ENCODE measurements at places on chromosomes 2 and 18.
A peak's percentile ranks its signal among the peaks of the same experiment; 100 is the strongest.

DNA sequence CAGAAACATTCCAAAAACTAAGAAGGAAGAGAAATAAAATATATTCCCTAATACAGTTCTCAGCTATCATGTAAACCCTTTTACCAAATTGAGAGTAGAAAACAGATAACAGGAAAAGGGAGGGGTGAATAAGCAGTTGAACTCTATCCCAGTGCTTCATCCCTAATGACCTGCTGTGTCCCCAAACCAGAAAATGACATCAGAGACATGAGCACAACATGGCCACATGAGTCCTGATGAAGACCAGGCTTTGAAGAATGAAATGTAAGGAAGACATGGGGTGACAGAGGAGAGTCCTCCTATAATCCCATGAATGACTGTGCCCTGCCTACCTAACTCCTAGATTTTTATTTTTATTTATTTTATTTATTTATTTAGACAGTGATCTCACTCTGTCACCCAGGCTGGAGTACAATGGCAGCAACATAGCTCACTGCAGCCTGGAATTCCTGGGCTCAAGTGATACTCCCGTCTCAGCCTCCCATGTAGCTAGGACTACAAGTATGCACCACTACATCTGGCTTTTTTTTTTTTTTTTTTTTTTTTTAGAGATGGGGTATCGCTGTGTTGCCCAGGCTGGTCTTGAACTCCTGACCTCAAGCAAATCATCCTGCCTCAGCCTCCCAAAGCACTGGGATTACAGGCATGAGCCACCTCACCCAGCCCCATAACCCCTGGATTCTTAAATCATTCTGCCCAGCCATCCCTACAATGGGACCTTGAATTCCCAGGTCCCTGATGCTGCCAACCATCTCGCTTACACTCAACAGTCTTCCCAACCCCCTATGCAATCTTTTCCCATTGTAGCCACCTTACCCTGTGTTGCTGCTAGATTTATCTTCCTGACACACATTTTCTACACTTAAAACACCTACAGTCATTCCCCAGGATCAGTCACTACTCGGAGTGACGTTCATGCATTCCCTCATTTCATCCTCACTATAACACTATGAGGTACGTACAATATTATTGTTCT lies 64.5 kb downstream of the ANKRD44 start:
- DNase-seq, result no peak

DNA sequence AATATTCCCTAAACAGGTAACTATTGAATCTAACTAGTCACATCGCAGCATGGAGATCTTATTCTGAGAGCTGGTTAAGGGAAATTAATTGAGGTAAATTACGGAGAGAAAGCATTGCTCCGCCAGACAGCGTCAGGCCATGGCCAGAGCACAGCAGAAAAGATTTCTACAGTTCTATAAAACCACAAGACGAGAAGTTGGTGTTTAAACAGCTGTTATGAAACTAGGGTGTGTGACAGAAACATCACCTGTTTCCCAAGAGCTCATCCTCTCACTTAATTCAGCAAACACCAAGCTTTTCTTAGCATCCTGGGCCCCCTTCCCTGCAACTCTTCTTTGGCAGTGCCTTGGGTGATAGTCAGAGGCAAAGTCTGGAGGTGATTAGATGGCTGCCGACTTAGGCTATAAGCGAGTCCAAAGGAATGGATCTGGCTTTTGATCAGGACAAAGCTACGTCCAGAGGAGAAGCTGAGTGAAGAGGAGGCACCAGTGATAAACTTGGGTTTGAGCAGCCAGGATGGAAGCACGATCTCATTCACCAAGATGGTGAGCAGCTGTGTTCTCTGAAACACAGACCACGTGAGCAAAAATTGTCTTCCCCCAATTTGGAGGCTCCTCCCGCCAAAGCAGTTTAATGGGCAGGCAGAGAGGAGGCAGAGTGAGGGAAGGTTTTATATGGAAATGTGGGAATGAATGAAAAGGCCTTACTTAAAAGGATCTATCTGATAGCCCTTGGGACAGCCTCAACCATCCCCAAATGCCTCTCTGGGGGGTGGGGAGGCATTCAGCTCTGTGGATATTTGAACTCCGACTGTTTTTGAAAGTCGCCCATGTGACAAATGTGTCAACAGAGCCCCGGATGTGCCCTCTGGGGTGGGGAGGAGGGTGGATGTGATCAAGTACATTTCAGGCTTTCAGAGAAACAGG lies 57.8 kb downstream of the PKDCC start:
- DNase-seq, result peak; percentile 24

DNA sequence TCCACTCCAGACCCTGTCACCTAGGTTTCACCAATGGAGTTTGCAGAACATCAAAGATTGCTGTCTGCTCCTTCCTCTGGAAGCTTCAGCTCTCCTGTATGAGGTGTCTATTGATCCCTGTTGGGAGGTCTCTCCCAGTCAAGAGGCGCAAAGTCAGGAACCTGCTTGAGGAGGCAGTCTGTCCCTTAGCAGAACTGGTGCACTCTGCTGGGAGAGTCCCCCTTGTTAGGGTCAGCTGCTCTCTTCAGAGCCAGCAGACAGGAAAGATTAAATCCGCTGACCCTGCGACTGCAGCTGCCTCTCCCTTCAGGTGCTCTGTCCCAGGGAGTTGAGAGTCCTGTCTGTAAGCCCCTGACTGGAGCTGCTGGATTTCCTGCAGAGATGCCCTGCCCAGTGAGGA lies 195.7 kb downstream of the PPP1R1C start:
- DNase-seq, result no peak

- no peak for DNase-seq
These were observed 87.9 kb downstream of the ZEB2 start for GRCh38 chr2:144431998-144432397.

- DNase-seq, result no peak
These were observed 211.0 kb downstream of the MCFD2 start for GRCh38 chr2:46704593-46704992.

GRCh38 chr2:88897715-88898114 lies 206.2 kb downstream of the RPIA start:
- no peak for DNase-seq

- DNase-seq, result no peak
These were observed 83.9 kb downstream of the SH3YL1 start for GRCh38 chr2:179886-180285.

- peak; percentile 15 for DNase-seq
These were observed 5.9 kb upstream of the GRHL1 start for GRCh38 chr2:9945596-9945995.

DNA sequence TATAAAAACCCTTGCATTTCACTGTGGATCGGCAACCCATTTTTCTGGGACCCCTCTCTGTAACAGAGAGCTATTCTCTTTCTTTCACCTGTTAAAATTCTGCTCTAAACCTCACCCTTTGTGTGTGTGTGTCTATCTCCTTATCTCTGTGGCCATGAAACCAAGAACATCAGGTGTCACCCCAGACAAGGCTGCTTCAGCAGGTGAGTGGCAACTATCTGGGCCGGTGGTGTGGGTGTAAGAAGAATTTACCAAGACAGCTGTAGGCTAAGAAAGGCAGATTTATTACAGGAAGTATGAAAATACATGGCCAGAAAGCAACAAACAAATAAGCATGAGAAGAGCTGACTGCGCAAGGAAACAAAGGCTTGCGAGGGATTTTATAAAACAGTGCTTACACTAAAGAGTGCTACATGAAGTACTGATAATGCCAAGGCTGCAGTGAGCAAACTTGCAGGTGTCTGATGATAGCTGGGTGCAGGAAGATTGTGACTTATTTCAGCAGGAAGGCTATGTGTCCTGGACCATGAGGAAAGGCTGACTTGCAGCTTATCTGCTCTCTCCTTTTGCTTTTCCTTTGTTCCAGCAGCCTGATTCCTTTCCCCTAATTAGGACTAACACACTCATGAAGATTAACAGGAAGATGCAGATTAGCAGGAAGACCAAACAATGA lies 421.1 kb downstream of the PTH2R start:
- no peak for DNase-seq

- DNase-seq, result no peak
These were observed 118.2 kb downstream of the SNTG2 start for GRCh38 chr2:1068822-1069221.

DNA sequence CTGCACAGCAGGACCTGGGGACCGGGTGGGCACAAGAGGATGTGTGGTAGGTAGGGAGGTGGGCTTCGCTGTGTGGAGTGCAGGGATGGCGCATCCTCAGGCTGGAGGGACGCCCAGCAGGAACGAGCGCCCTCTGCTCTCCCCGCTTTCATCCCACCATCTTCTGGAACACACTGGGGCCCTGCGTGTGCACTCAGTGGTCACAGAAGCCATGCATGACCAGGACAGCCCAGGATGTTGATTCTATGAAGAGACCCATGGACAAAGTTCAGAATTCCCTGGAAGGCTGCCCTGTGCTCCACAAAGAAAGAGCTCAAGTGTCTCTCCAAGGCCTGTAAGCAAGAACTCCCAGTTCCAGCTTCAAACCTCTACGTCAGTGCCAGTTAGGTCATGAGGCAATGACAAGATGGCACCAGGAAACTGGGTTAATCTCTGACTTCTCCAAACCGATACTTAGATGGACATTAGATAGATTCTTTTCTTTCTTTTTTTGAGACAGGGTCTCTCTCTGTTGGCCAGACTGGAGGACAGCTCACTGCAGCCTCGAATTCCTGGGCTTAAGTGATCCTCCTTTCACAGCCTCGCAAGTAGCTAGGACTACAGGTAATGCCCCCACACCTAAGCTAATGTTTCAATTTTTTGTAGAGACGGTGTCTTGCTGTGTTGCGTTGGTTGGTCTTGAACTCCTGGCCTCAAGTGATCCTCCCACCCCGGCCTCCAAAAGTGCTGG lies 3.4 kb downstream of the SLC66A2 start:
- DNase-seq, result no peak

GRCh38 chr18:63284827-63285733 lies 34.5 kb downstream of the BCL2 start:
- no peak for DNase-seq

GRCh38 chr2:102107741-102108070 lies 34.8 kb upstream of the IL1R1 start:
- peak; percentile 83 for DNase-seq

GRCh38 chr2:48415836-48416515 lies 114.0 kb upstream of the STON1 start:
- no peak for DNase-seq

DNA sequence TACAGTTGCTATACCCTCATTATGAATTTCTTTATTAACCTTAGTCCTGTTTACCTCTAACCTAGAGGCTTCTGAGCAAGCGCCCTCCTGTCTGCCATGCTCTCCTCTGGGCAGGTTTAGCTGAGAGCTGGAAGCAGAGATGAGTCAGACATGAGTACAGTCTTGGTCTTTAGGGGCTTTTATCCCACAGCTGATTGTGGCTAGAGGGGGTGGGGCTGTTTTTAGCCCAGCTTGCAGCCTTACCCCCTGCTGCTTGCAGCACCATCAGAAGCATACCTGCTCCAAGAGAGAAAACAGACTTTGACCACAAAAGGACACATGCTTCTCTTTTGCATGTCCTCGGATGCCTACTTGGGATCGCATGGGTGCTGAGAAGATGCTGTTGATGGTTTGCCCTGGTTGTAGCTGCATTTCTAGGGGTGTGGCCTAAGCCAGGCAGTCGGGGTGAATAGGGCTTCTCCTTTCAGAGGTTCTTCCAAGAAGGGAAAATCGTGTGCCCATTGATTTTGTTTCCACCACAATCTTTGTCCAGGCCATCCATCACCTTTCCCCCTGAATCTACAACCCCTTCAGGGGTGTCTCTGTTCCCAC lies 115.0 kb upstream of the LGALSL start:
- no peak for DNase-seq

- peak; percentile 81 for DNase-seq
These were observed 18.1 kb downstream of the TET3 start for GRCh38 chr2:74002505-74003421.

- no peak for DNase-seq
These were observed 57.2 kb upstream of the SPOPL start for GRCh38 chr2:138444411-138444810.

DNA sequence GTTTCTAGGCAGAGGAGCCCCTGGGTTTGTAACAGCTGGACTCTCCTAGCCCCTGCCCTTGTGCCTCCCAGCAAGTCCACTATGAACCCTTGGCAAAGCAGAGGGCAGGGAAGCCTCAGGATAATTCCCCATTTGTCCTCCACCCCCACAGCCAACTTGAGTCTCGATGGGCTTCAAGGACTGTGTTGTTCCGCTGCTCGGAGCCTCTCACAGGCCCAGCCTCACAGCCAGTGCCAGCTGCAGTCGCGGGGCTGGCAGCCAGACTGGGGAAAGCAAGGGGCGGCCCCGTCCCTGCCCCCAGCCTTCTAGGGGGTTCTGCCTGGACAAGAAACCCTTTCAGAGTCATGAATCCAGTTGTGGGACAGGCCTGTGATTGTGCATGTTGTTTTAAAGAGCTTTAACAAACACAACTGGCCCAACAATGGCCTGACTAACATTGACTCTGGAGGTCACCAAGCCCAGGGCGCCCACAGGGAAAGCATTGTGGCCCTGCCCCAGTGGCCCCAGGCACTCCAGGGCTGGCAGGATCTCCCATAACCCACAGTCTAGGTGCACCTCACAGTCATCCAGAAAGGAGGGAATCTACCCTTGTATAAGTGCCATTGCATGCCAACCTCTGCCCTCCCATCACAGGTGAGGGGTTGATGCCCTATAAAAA lies 71.8 kb upstream of the DAPL1 start:
- no peak for DNase-seq
